ENCODE measurements at places on chromosomes 4 and X.

DNA sequence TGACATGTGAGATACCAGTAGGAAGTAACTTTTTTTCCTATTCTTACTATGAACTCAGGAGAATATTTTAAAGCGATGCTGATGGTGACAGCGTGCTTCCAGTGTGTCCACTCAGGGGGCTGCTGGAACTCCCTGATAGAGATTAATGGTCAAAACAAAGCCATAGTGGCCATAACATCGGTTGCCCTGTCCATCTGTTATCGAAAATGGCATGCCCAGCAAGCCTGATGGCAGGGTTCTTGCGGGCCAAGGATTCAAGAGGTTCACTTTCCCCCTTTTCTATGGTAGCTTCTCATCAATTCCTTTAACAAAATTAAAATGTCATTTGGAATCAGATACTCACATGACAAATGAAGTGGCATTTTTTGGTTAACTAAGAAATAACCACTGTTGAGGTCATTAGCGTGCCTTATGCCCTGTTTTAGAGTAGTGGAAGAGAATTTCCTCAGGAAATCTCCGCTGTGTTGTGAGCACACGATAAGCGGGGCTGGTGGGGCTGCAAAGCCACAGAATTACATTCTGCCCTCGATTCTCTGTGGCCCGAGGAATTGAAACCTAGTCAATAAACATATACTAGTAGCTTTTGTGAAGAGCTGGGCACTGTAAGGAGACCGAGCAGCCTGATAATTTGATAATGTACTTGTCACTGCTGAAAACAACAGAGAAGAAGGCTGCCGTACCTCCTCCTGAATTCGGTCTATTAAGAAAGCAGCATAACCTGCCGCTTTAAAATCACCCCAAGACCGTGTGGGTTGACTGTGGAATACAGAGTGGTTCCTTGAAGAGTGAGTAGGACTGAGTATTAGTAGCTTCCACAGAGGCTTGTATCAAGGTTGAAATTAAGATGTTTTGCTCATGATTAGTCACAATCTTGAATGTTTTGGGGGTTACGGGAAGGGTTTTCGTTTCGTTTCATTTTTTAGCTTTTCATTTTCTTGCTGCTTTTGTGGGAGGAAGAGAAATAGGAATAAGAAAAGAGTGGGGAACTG lies 46.7 kb downstream of the PTCHD1 start:
- no peak for DNase-seq

- DNase-seq: no peak
Measured at GRCh38 chr4:136484996-136485395, 1047.3 kb downstream of the PCDH18 start.

DNA sequence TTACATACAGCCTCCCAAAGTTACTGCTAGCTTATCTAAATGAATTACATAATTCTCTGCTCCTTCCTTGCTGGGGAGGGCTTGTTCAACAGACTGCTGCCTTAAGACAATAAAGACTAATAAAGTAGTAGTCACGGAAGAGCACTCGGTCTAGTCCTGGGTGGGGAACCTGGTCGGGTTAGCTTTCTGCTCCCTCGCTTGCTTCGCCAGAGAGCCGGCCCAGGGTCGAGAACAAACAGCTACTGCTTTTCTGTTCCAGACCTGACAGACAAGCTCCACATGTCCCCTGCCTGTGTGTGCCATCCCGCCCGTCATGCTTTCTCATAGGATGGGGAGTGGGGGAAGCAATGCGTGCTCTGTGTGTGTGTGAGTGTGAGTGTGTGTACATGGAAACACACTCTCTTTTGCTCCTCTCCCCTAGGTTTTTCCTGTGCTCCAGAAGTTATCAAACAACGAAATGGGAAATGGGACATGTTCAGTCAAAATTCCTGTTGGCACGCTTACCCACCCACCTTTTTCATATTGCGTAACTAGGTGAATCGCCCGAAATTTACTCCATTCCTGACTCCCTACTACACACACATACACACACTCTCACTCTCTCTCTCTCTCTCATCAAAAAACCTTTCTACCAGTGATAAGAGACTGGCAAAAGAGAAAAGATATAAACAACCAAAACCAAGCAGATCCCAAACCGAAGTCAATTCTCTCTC lies 1.3 kb downstream of the NPY1R start:
- DNase-seq: no peak

GRCh38 chrX:130079824-130080406 lies 30.4 kb downstream of the ELF4 start:
- DNase-seq: peak; percentile 77

GRCh38 chrX:123835661-123836371 lies 24.0 kb upstream of the XIAP start:
- DNase-seq: no peak

- DNase-seq: no peak
Measured at GRCh38 chrX:155535866-155536265, 76.9 kb downstream of the TMLHE start.

GRCh38 chrX:73799888-73800287 lies 236.9 kb downstream of the CHIC1 start:
- DNase-seq: no peak

DNA sequence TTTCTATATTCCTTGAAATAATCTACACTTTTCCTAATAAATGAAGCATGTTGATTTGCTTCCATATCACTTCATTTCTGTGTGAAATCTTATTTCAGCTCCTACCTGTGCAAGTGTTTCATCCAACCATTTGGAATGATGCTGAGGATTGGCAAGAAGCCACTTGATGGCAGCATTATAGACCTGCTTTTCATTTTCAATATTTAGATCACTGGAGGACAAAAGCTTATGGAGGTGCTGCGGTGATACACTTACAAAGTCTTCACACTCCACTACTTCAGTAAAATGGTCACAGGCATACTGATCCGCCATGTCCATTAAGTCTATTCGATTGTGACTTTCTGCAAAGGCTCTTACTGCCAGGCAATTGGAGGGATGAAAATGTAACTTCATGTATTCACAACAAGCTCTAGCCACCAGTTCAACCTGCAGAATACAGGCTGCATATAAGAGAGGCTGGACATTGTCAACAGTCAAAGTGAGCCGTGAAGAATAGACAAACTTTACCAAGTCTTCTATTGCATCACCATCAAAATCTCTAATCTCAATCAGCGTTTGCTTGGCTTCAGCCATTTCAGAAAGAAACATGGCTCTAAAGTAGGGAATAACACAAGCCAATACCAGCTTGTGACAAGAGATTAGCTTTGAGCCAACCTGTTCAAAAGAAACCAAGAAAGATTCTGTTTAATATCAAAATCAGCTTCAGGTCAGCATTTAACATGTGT lies 35.1 kb downstream of the KLHL8 start:
- no peak for DNase-seq

- peak; percentile 32 for DNase-seq
Measured at GRCh38 chr4:77193511-77194102, 36.6 kb downstream of the CCNG2 start.

- no peak for DNase-seq
Measured at GRCh38 chrX:29617725-29618124, 597.6 kb upstream of the MAGEB2 start.

- DNase-seq: no peak
Measured at GRCh38 chr4:41485041-41485440, 52.9 kb upstream of the LIMCH1 start.

GRCh38 chr4:11053601-11054220 lies 369.1 kb upstream of the CLNK start:
- no peak for DNase-seq

- no peak for DNase-seq
Measured at GRCh38 chr4:99300934-99301333, 10.1 kb upstream of the ADH1A start.

DNA sequence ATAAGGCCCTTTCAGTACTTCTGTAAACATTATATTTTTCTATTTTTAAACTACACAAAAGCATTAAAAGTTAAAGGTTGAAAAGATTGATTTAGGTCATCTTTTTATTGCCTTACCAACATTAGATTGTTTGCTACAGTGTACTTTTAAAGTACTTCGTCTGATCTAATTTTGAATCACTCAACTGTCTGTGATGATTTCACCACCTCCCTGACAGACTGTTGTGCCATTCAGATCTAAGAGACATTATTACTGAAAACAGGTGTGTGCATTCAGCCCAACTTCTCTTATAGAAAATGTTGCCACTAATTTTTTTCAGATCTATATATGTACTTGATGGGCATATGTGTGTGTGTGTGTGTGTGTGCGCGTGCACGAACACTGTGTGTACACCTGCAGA lies 39.3 kb downstream of the GASK1B start:
- DNase-seq: no peak

DNA sequence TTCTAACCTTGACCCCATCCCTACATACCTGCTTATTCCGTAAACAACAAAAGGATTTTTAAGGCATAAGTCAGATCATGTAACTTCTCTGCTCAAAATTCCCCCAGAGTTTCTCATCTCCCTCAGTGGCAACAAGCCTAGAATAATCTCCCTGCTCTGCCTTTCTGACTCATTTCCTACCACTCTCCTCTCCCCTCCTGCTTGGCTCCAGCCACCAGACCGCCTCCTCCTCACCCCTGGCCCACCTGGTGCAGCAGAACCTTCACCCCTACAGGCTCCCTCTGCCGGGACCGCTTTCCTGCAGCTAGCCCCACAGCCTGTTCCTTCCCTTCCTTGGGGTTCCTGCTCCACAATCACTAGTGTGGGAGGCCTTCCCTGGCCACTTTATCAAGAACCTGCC lies 32.1 kb downstream of the TSPAN5 start:
- DNase-seq: no peak

- DNase-seq: no peak
Measured at GRCh38 chr4:188154668-188155405, 15.6 kb downstream of the TRIML1 start.

DNA sequence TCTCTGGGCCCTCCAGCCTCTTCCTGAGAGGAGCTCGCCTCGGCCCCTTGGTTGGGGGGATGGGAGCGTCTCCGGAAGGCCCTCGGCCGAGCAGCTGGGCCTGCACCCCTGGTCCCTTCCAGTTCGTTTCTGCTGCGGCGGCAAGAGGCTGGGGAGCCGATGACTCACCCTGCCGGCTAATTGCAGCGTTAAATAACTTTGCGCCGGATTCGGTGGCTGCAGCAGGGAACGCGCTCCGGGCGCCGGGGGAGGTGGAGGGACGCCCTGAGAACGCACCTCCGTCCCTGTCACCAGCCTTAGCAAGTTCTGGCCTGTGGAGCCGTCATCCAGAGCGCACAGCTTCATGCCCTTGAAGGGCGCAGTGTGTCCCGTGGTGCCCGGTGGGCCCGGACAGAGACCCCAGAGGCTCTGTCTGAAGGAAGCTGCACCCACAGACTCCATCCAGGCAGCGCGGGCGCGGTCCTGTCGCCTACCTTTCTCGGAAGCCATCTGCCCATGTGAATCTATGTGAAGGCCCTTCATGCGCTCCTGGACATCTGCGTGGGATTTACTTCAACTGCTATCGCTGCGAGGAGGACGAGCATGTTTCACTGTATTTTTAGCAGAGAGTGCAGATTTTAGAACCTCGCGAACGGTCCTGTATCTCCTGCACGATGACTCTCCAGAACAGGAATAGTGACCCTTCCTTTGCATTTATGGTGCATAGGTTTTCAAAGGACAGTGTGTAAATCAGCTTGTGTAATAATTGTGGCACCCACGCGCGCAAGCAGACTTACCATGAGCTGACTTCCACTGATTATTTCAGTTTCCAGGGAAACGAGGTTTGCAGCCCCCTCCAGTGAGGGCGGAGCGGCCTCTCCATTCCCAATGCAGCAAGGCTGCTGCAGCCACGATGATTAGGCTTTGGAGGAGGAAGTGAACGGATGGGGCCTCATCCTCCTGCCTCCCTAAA lies 1.7 kb upstream of the TMEM271 start:
- DNase-seq: no peak

- DNase-seq: no peak
Measured at GRCh38 chr4:108172231-108172752, 3.6 kb upstream of the LEF1 start.

GRCh38 chrX:19544693-19545305 lies 29.5 kb upstream of the MAP3K15 start:
- peak; percentile 21 for DNase-seq

DNA sequence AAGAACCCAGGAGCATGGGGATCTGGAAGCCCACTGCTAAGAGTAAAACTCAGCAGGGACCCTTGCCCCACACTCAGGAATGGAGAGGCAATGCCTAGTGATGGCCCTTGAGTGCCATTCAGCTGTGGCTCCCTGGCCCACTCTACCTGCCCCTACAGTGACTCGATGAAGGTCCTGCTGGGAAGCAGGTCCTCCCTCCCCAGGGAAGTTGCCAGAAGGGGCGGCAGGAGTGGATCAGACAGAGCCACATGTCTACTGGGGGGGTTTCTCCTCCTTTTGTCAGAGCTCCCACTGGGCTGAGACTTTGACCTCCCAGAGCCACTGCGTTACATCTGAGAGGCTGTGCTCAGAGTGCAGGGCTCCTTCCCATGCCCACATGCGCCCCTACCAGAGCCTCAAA lies 1.2 kb downstream of the SLC10A3 start:
- DNase-seq: no peak

GRCh38 chrX:14598330-14598729 lies 69.0 kb downstream of the GLRA2 start:
- no peak for DNase-seq

DNA sequence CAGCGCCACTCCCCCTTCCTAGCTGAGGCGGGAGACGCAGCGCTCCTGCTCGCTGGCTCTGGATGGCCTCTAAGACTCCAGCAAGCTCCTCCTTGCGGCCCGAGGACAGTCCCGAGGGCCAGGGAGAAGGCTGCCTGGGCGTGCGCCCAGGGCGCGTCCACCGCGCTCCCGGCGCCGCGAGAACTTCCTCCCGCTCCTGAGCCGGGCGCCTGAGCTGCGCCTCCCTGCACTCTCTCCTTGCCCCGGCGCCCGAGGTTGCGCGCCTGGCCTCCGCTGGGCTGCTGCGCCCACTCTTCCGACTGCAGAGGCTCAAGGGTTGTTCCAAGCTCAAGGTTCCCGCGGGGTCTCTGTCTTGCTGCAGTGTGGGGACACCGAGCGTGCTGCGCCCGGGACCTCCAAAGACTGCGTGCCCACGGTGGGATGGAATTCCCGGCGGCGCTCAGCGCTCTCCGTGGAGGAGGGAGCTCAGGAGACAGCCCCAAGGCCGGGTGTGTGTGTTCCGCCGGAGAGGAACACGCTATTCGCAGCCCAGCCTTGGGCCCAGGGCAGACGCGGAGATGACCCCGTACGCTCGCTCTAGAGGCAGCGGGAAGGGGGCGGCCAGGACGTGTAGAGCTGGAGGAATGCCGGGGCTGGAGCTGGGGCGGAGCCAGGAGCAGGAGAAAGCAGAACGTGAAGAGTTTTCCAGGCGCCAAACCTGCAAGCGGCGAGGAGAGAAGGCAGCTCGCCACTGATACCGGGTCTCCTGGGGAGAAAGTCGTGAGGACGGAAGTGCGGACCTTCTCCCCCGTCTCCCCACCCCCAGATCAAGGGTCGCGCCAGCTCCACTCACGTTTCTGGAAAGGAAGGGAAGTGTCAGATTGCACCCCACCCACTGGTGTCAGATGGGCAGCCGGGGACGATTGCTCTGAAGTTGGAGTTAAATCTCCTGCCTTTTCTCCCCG lies at the start of gene ARHGAP6:
Gene ARHGAP6 (minus strand): TSS at position 753 of the 944 bp plus-strand sequence. CDS start 1,092 bp downstream, outside the sequence.
- no peak for DNase-seq

DNA sequence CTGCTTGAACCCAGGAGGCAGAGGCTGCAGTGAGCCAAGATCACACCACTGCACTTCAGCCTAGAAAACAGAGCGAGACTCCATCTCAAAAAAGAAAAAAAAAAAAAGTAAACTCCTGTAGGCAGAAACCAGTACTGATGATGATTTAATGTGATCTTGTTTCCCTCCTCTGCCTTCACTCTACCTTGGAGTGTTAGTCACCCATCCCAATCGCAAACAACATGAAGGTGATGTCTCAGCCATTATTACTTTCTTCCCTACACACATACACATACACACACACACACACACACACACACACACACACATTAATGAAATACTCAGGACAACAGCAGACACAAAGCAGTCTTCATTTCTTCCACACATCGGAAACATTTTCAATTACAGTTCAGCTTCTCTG lies 15.6 kb downstream of the XKRX start:
- no peak for DNase-seq
